Myocyte (in vitro differentiated cells): ENCODE measurements at places on chromosomes 7 and 10. TPM values are rescaled to one million over a fixed set of nuclear protein-coding genes. Genes with fewer than 3 reads are reported as not detected.
A peak's percentile ranks its signal among the peaks of the same experiment; 100 is the strongest.

DNA sequence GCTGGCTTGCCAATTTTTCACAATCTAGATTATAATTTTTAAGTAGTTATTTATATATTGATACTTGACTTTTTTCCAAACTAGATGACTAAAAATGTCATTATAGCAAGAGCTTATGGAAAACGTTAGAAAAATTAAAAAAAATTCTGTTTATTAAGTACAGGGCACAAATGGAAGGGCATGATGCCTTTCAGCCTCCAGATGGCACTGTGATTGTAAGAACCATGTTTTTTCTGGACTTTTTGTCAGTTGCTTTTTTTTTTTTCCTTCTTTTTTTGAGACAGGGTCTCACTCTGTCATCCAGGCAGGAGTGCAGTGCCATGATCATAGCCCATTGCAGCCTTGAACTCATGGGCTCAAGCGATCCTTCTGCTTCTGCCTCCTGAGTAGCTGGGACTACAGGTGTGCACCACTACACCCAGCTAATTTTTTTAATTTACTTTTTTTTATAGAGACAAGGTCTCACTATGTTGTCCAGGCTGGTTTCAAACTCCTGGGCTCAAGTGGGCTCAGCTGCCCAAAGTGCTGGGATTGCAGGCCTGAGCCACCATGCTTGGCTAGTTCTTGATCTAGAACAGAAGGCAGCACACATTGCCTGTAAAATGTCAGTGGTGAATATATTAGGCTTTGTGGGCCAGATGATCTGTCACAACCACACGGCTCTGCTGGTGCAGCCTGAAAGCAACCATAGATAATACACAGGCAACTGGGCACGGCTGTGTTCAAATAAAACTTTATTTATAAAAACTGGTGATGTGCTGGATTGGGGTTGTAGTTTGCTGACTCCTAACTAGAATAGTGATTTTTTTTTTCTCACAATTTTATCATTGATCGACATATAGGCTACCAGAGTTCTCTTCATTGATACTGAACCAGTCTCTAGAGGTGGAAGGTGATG lies 27.4 kb downstream of the UCMA start:
- DNase-seq = peak; percentile 48

DNA sequence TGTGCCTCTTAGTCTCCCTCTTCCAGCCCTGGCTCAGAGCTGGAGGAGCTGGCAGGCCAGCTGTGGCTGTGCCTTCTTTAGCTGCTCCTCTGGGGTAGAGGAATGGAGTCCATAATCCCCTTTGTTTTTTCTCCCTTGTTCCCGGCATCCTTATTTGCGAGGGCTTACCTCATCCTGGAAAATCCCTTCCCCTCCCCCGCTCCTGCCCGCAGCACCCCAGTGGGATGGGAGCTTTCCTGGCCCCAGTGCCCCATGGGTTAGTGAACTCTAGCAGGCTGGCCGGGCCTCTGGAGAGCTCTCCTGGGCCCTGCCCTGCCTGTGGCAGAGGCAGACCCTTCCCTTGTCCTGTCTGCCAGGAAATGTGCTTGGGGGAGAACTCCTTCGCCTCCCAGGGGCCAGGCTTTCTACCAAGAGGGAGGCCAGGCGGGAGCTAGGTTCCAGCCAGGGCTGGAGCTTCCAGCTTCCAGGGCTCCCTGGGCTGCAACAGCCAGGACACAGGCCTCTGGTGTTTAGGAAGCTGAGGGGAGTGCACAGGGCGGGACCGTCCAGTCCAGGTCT lies 16.5 kb upstream of the TRIM8 start:
- peak; percentile 94 for DNase-seq

- DNase-seq = no peak
Measured at GRCh38 chr10:125006921-125007426, 65.1 kb downstream of the ZRANB1 start.

The REEP3 gene
- total RNA-seq = 48.6 and 52.1 TPM in 2 replicates

DNA sequence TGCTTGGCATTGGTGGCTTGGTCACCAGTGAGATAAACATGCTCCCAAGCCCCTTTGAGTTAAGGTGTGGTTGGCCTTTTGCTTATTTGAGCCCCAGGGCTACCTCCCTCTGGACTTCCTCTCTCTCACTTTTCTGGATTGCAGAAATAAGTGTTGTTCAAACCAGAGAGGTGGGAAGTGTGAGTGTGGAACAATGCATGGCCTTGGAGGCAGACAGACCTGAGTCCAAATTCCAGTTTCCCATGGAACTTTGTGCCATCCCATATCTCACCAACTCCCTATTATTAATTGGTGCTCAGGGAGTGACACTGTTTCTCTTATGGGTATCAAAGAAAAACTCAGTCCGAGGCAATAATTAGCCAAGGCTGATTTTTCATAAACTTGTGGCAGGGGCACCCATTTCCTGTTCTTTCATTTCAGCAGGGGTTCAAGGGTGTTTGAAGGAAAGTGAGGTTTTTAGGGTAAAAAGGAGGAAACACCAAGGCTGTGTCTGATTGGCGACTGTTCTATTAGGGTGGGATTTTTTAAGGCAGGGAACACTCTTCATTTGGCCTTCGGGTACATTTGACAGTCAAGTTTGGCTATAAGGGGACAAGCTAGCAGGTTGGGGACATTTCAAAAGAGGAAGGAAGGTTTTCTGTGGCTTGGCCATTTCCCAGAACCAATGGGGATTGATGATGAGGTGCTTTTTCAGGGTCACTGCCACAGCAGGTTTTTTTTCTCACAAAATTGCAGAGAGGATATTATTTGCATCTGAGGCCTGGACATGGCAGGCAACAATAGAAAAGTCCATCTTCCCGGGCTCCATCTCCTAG lies 148.8 kb upstream of the NPY start:
- no peak for DNase-seq

GRCh38 chr7:5704534-5704922 lies 76.9 kb downstream of the RNF216 start:
- peak; percentile 94 for DNase-seq

- no peak for DNase-seq
Measured at GRCh38 chr10:88991899-88992320, 1.3 kb downstream of the FAS start.

DNA sequence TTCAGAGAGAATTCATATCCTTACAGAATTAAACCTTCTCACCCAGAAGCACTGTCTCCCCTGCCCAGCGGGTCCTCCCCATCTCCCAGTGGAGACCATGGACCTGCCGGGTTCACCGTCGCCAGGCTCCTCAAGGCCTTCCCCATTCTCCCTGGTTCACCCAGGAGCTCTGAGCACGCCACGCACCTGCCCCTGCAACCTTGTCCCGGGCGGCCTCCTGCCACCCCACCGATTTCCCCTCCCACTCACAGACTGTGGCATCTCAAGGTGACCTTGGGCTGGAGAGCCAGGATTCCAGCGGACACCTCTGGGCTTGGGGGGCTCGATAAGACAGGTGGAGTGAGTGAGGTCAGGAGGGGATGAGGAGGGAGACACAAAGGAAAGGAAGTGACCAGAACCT lies 135.3 kb downstream of the PTPRN2 start:
- DNase-seq = no peak

DNA sequence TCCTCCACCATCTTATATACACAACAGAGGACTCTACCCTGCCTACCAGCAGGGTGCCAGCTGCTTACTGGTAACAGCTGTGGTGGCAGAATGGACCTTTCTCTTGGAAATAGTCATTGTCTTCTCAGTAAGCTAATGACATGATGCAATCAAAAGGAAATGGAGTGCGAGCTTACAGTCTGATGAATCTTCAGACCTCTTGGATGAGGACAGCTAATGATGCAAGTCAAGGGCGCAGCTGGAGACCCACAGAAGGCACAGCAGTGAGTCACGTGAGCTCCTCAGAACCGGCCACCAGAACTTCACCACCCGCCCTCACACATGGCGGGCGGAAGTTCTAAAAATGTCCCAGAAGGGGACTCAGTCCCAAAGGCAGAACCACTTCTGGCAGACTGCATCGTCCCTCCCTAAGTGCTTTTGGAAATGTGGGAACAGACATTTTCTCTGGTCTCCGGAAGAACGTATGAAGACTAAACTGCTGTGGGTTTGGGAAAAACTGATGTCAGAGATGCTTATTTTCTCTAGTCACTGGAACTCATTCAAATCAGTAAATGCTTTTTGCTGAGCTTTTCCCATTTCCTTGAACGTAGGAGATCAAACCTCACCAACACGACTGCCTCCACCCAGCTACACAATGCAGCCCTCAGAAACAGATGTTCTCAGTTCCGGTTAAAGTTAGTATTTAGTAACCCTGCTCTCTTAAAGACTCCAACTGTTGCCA lies 96.4 kb downstream of the FAS start:
- peak; percentile 94 for DNase-seq

GRCh38 chr7:98949336-98950044 lies 71.2 kb downstream of the TRRAP start:
- DNase-seq = no peak

GRCh38 chr10:117442521-117442920 lies 67.3 kb upstream of the PDZD8 start:
- no peak for DNase-seq

GRCh38 chr10:2414039-2414438 lies 653.3 kb upstream of the PFKP start:
- DNase-seq = no peak

GRCh38 chr10:734481-734880 lies 45.0 kb upstream of the DIP2C start:
- peak; percentile 45 for DNase-seq

- peak; percentile 83 for DNase-seq
Measured at GRCh38 chr7:119270045-119270464, 1002.9 kb upstream of the KCND2 start.

The MMP21 gene
- not detected in 2 replicates for total RNA-seq

The ANKRD30A gene
- total RNA-seq = not detected in 2 replicates

The MYL10 gene
- 0.31 TPM in 1 of 2 replicates, not detected in the other for total RNA-seq

DNA sequence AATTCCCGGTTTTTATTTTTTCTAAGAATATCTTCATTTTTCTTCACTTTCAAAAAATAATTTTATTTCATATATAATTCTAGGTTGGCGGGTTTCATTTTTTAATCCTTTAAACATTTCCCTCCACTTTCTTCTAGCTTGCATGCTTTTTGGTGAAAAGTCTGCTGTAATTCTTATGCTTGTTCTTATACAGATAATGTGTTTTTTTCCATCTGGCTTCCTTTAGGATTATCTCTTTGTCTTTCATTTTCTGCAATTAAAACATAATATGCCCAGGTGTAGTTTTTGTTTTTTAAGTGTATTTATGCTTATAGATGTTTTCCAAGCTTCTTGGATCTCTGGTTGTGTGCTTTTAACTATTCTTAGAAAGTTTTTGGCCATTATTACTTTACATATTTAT lies 341.3 kb upstream of the SEMA3C start:
- DNase-seq = peak; percentile 28

GRCh38 chr10:16612981-16613355 lies 91.3 kb upstream of the C1QL3 start:
- DNase-seq = no peak

DNA sequence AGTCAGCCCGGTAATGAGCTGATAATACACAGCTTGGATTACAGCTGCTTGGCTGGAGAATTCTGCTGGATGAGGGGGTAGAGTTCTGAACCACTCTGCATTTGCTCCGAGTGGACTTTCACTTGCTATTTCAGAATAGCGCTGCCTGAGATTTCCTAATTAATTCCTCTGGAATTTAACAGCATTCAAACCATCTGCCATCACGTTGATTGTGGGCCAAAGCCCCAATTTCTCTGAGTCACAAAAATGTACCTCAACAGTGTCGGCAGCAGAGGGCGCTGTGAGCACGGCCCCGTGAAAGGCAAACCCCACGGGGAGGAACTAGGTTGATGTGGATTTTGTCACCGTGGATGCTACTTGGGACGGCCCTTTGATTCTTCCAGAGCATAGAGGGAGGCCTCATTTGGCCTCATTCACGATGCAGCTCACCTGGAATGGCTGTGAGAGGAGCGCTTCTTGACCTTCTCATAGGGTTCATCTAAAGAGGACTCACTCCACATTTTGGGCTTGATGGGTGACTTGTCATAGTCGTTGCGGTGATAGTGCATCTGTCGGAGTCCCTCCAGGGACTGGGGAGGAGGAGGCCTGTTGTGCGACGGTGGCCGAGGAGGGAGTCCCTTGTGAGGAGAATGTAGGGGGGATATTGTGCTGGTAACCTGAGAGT lies 73.3 kb downstream of the PRPF18 start:
- peak; percentile 62 for DNase-seq

- no peak for DNase-seq
Measured at GRCh38 chr7:150902078-150903033, 50.0 kb downstream of the AOC1 start.

The PTPRZ1 gene
- total RNA-seq = not detected in 2 replicates

- peak; percentile 5 for DNase-seq
Measured at GRCh38 chr7:81331061-81332018, 412.5 kb upstream of the SEMA3C start.

DNA sequence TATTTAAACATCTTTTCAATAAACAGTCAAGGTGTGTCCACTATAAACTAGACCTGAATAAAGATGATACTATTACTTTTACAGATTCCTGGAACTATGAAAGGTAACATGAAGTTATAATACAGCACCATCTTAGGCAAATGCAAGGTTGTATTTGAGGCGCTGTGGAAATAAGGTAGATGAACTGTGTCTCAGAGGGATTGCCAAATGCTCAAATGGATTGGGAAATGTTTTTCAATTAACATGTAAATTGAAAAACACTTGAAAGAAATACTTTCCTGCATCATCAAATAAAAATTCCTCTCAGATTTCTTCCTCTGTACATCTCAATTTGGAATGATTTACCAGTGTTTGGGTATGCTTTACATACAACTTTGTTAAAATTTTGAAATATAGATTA lies 139.4 kb downstream of the DKK1 start:
- DNase-seq = no peak

DNA sequence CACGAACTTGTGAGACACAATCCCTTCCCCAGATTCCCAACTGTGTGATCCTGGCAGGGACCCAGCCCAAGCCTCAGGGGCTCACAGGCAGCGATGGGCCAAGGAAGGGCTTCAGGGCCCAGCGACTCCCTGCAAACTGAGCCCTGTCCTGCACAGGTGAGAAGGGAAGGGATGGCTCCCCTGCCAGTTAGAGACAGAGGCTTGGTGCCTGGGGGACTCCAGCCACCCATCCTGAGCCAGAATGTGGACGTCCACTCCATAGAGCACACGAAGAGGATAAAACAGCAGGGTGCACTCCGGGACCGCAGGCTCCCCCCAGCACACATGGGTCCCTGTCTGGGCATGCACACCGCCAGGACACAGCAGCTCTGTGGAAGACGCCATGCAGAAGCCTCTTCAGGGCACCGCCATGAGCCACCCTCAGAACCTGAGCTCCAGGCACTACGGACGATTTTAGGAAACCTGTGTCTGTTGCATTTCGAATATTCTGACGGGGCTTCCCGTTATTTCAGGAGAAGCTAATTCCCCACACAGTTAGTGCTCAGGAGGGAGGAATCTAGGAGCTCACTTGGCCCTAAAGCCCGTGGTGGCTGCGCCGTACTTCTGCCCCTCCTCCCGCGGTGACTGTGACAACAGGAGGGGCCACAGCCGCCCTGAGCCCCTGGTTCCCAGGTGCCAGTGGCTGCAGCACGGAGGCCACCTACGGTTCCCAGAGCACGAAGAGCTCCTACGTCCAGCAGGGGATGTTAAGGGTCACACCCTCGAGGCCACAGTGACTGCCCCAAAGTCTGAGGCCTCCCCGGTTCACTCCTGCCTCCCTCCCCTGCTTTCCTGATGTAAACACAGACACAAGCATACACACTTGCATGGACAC lies 326.0 kb downstream of the PTPRN2 start:
- no peak for DNase-seq

- no peak for DNase-seq
Measured at GRCh38 chr7:72217151-72217550, 195.0 kb downstream of the CALN1 start.

- no peak for DNase-seq
Measured at GRCh38 chr7:70654979-70655378, 477.0 kb upstream of the GALNT17 start.

The PKD2L1 gene
- 0.13 TPM in 1 of 2 replicates, not detected in the other for total RNA-seq

The ZNF736 gene
- 7.6 and 10.2 TPM in 2 replicates for total RNA-seq

The RARRES2 gene
- 202 and 252 TPM in 2 replicates for total RNA-seq

- peak; percentile 61 for DNase-seq
Measured at GRCh38 chr10:61752111-61753011, 89.6 kb downstream of the CABCOCO1 start.
